ENCODE measurements at places on chromosomes 11 and 22. TPM values are rescaled to one million over a fixed set of nuclear protein-coding genes. Genes with fewer than 3 reads are reported as not detected.

GRCh38 chr22:19527861-19528417 lies 3.7 kb upstream of the CLDN5 start:
- DNase-seq = no peak

PTH gene
- not detected for total RNA-seq

DNA sequence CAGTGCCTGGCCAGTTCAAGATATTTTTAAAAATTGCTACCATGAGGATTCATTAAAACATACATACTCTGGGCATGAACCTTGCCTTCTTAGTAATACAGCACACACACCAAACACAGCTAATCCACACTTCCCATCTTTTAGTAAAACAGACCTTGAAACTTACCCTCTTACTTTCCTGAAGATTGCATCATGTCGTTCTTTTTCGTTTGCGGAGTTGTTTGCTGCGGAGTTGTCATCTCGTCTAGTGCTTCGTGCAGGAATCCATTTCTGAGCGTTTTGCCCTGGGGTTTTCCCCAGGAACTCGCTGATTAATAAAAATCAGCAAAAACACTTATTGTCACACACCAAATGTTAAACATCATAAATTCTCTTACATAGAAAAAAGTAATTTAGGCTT lies 3.0 kb downstream of the EIF4G2 start:
- DNase-seq = no peak

CCDC90B gene
- total RNA-seq = 86.0 TPM

DNA sequence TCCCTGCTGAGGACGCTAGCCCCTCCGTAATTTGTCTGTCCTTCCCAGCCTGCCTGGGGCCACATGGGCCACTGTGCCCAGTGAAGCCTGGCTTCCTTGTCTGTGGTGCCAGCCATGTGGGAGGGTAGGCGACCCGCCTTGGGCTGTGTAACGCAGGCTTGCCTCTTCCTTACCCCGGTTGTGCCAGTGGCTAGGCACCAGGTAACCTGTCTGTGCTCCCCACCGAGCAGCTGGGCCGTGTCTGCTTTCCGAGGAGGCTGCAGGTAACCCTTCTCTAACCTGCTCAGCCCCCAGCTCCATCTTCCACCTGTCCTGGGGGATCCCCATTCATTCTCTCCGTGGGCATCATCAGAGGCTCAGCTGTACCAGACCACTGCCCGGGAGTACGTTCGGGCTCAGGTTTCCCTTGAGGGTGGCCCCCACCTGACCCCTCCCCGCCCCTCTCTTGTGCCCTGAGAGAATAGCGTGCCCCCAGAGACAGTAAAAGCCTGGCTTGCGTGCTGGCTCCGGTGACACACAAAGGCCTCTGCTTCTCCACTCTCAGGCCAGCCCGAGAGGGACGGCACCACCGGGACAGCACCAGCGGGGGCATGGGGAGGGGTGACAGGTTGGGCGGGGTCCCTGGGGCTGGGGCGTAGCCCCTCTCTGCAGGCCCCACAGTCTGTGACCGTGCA lies 79.1 kb downstream of the CDKN1C start:
- no peak for DNase-seq

- peak; percentile 53 for DNase-seq
Measured at GRCh38 chr11:95566211-95566610, 223.4 kb downstream of the FAM76B start.

PHLDB1 gene
- 54.0 TPM for total RNA-seq

RAB39A gene
- total RNA-seq = 4.0 TPM

DNA sequence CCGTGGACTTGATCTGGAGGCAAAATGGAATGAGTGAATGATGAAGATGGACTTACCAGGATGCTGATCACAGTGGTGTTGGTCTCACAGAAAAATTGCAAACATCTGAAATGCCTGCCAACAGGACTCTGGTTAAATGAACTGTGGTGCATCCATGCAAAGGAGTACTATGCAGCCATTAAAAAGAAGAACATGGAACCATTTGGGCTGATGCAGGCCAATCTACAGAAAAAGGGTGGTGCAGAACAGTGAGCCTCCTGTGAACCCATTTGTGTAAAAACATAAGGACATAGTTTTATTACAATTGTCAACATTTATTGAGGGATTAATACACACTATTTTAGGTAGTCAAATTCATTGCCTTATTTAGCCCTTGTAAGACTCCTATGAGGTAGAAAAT lies 111.9 kb downstream of the MN1 start:
- no peak for DNase-seq

GRCh38 chr22:28230671-28231070 lies 311.6 kb upstream of the PITPNB start:
- DNase-seq = no peak

DNA sequence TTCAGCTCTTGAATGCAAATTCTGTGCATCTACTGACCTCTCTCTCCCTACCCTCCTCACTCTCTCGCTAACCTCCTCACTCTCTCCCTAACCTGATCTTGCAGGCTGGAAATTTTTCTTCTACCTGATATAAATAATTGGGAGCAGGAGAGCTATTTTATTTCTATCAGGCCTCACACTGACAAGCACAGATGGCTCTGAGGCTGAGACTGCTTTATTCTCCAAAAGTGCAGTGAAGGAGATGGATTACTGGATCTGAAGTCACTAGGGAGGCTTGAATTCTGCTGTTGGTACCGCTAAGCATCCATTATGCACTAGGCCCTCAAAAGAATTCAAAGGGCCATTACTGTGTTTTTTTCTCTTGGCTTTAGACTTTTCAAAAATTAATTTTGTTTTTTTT lies 19.4 kb upstream of the LDHA start:
- DNase-seq = no peak

GRCh38 chr11:121460941-121461514 lies 8.3 kb upstream of the SORL1-AS1 start:
- DNase-seq = no peak

SLN gene
- total RNA-seq = 28.1 TPM

SAA4 gene
- not detected for total RNA-seq

- DNase-seq = no peak
Measured at GRCh38 chr11:43567396-43567975, 113.1 kb upstream of the HSD17B12 start.

DNA sequence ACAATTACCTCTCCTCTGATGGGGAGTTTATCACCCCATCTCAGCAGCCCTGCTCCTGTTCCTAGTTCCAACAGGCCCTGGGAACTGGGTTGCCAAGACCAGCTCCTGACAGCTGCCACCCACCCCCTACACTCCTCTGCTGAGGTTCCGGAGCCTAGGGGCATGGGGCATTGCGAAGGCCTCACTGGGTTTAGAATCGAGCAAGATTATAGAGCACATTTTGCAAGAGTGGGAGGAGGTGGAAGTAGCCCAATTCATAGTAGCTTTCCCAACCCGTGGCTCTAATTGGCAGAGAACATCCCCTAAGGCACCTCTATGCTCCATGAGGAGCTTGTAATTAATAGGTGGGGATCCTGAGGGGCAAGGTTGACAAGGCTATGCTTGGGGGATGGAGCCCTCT lies 23.0 kb downstream of the MYEOV start:
- DNase-seq = no peak

- no peak for DNase-seq
Measured at GRCh38 chr11:13098063-13098462, 88.9 kb downstream of the RASSF10 start.

DNA sequence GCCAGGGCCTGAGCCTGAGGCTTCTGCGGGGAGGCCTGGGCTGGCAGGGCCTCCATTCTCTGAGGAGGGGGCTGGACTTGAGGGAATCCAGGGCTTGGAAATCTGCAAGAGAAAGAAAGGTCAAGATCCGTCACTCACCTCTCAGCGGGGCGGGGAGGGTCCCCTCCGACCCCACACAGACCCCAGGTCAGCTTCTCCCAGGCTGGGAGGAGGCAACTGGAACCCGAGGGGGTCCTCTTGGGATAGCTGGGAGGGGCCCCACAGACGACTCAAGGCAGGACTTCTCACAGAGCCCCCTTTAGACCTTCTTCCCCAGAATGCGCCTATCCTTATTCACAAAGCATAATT lies 11.0 kb downstream of the TNKS1BP1 start:
- no peak for DNase-seq

DNA sequence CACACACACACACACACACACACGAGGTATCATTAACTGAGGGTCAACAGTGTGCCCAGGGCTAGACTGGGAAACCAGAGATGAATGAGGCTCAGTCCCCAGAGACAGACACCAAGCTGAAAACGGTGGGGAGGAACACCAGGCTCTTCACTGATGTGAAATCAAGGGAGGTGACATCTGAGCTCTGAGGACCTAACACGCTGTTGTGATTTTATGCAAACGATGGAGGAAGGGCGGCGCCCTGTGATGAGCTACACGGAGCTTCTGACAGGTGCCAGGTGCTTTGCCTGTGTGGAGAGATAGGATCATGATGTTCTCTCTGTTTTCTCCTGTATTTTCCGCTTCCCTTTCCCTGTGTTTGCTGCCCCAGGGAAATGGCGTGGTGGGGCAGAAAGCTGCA lies 6.5 kb upstream of the CYB5R3 start:
- DNase-seq = no peak

GRCh38 chr11:35539781-35540281 lies 14.4 kb upstream of the PAMR1 start:
- DNase-seq = no peak

BCO2 gene
- total RNA-seq = 24.5 TPM

- DNase-seq = no peak
Measured at GRCh38 chr11:111258046-111258445, 12.5 kb downstream of the POU2AF2 start.

GRCh38 chr22:33099593-33099992 lies 41.4 kb upstream of the SYN3 start:
- DNase-seq = no peak

- no peak for DNase-seq
Measured at GRCh38 chr11:75263944-75264349, 23.4 kb downstream of the TPBGL start.

GRCh38 chr11:69837791-69838190 lies 18.6 kb upstream of the FGF3 start:
- DNase-seq = no peak

DNA sequence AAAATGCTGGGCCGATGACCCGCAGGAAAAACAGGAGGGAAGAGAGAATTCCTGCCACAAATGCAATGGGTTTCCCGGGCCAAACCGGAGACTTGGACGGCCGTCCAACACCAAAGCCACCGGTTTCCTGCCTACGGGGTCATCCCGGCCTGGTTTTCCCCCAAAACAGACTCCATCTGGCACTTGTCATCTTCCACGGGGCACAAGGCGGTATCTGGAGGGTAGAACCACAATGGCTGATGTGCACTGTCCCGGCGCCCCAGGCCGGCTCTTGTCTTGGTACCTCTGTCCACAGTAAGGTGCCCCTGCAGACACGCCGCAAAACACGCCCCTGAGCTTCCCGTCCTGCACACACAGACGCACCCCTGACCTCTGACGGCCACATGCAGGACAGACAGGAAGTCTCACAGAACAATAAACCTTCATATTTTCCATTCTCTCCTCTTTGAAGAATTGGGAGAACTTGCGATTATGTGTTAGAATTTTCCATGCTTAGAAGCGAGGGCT lies 20.1 kb downstream of the CELSR1 start:
- DNase-seq = no peak

C2CD3 gene
- total RNA-seq = 19.5 TPM

DNA sequence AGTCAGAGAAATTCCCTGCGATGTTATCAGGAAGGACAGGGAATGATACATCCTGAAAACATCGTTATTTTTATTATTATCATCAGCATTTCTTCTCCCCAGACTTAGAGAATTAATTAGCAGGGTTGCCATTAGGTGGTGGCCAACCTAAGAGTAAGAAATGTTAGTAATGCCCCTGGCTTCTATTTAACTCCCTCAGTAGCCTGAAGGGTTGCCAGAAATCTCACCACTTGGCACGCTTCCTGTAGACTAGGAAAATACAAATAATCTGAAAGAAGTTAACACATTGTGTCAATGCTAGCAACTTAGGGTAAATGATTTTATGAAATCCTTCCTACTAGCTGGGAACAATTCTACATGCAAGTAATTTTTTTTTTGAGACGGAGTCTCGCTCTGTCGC lies 45.5 kb downstream of the ENDOD1 start:
- DNase-seq = no peak

TMEM132A gene
- 14.0 TPM for total RNA-seq

GRCh38 chr11:79940165-79940564 lies 499.3 kb upstream of the TENM4 start:
- no peak for DNase-seq

DNA sequence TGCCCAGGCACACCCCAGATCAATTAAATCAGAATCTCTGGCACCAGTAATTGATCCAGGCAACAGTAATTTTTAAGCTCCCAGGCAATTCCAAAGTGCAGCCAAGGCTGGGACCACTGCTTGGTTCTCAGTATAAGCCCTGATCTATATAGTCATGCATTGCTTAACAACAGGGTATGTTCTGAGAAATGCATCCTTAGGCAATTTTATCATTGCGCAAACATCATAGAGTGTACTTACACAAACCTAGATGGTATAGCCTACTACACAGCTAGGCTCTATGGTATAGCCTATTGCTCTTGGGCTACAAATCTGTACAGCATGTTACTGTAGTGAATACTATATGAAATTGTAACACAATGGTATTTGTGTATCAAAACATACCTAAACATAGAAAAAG lies 651 bp upstream of the C11orf42 start:
- no peak for DNase-seq

DTX4 gene
- total RNA-seq = 24.0 TPM

BLID gene
- total RNA-seq = 15.6 TPM

GRCh38 chr11:10979529-10979928 lies 121.7 kb upstream of the ZBED5 start:
- DNase-seq = no peak

SLC22A25 gene
- not detected for total RNA-seq

CLMP gene
- total RNA-seq = 46.0 TPM

RRM1 gene
- total RNA-seq = 72.5 TPM

DNA sequence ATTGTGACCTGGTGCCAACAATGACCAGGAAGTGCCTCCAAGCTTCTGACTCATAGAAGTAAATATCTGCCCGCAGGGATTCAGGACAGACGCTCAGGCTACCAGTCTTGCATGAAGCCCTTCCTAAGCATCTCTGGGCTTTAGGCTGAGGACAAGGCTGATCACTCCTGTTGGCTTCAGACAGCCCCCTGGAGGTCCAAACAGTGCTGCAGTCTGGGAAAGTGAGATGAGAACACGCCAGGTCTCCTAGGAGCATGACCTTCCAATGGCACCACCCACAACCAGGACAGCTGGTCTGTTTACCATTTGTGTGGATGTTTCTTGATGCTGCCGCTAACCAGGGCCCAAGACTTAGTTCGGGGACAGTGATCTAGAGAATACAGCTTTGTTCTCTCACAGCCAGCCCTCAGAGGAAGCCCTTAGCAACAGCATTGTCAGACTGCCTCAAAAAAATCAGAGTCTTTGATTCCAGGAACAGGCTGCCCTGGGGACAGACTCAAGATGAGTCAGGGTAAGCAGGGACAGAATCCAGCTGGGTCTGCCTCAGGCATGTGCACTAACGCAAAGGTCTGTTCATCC lies 111.2 kb downstream of the ZNF280B start:
- DNase-seq = no peak

- DNase-seq = no peak
Measured at GRCh38 chr11:20715931-20716330, 46.5 kb downstream of the NELL1 start.

GRCh38 chr11:27696961-27697360 lies 3.3 kb downstream of the BDNF start:
- DNase-seq = no peak

TOLLIP gene
- total RNA-seq = 13.6 TPM
